ENCODE measurements at places on chromosomes 6 and 20.

DNA sequence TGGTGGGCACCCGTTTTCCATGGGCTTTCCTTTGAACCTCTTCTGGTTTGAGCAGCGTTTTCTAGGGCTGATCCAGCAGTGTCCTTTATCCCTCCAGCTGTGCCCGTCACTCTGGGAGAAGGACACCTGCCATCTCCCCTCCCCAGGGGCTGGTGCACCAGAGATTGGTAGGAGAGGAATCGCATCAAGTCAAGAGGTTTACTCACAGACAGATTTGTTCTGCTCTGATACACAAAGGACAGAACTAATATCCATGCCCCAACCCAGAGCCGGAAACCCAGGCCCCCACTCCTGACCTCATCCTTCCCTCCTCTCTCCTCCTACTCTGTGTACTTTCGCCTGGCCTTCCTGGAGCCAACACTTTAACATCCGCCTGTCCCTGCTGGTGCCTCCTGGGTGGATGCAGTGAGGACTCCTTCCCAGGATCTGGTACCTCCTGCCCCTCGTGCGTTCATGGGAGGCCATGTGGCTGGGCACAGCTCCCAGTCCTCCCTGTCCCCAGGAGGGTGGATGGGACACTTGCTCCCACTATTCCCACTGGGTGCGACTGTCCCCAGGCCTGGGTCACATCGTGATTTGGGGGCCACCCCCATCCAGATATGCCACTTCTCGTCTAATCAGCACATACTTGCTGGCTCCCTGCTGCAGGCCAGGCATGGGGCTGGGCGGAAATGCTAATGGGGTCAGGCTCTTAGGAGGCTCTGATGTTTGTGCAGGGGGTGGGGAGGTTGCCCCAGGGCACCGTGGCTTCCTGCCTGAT is 286.3 kb downstream of the CDH4 start:
- DNase-seq, result no peak

DNA sequence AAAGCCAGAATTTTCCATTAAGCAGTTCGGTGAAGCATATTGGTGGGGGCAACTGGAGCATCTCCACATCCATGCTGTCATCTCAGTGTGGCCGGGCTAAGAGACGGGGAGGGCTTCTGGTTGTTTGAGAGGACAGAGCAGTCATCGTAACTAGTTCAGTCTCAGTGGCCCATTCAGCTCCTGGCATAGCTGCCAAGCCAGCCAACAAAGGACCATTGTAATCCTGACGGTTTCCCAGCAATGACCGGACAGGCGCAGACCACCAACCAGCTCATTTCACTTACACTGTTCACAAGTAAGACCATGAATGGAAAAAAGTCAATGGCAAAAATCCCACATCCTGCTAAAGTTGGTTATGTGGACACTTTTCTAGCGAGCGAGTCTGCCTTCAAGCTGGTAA is 14.9 kb upstream of the HDDC2 start:
- DNase-seq, result no peak

GRCh38 chr6:127092466-127092865 is 26.0 kb upstream of the RSPO3 start:
- DNase-seq, result no peak

- DNase-seq, result no peak
These were observed 70.4 kb downstream of the ENPP1 start for GRCh38 chr6:131877999-131878789.

DNA sequence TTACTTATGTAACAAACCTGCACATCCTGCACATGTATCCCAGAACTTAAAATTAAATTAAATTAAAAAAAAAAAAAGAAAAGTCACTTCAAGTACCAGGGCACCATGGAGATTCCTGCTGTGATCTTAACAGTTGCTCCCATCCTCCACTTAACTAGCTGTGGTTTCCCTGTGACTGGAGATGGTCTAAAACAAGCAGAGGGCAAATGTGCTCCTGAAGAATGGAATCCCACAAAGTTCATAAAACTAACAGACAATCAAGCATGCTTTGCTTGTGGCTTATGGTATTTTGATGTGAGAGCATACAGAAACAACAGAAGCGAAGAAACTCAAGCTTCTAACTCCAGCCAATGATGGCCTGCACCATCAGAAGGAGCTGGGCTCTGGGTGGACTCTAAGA is 153.6 kb upstream of the KCNK16 start:
- no peak for DNase-seq

- DNase-seq, result no peak
These were observed 255.6 kb upstream of the PMEPA1 start for GRCh38 chr20:57965441-57965840.

DNA sequence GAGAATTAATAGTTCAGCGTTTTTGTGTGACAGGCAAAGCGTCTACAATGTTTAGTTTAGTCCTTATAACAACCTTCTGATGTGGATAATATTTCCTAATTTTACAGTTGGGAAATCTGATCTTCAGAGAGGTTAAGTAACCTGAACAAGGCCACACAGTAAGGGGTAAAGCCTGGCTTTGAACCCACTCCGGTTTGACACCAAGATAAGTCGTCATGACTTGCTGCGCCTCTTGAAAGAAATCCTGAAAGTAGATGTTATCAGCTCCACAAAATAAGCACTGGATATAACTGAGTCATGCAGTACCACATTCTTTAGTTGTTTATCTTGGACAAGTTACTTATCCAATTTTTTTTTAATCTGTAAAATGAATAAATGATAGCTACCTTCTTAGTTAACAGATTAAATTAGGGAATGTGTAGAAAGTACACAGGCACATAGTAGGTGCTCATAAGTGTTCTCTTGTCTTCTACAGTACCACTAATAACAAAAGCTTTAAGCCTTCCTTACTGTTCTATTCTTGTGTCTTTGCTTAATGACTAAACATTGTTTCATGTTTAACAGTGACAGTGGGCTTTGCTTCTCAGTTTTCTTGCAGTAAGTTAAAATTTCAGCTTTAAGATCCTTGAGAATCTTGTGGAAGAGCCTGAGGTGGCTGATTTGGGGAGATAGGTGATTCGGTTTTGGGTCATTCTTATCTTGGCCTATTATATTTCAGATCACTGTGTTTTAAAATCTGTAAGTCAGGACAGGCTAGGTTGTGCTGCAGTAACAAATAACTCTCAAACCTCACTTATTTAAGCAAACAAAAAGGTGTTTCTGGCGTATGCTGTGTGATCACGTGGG is 2.1 kb downstream of the HIVEP1 start:
- DNase-seq, result no peak

DNA sequence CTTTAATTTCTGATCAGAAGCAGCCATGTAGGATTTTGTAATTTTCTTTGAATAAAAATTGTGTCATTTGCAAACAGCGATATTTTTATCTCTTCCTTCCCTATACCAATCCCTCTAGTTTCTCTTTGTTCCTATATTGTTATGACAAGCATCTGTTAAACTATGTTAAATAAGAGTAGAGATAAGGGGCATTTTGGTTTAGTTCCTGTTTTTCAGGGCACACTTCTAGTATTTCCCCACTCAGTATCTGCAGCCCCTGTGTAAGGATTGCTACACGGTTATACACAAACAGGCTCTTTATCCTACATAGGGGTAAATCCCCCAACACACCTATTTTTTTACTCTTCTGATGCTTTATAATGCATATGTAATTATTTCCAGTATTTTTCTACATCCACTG is 42.1 kb downstream of the TRERF1 start:
- DNase-seq, result no peak

DNA sequence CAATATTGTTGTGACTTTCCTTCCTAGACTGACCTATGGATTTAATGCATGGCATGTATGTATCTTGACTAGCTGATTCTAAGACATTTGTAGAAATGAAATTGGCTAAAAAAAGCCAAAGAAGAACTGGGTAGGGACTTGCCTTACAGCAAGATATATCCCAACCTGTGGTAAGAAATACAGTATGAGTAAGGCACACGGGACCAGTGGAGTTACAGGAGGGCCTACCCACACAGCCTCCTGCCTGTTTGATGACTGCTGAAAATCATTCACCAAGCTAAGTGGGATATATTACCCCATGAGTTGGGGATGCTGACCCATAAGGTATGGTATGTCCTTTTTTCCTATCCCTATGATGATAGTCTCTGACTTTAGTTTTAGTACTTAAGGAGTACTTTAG is 112.2 kb downstream of the INSM1 start:
- no peak for DNase-seq

DNA sequence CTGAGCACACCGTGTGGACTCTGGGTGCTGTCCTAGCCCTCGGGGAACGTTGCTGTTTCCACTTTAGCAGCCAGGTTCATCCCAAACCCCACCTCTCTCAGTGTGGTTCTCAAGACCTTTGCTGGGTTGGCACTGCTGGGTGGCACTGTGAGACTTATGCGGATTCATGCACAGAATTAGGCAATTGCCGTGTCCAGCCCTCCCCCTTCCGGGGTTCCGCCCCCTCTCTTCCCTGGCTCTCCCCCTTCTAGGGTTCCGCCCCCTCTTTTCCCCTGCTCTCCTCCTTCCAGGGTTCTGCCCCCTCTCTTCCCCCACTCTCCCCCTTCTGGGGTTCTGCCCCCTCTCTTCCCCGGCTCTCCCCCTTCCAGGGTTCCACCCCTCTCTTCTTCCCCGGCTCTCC is 39.8 kb upstream of the SLCO4A1 start:
- no peak for DNase-seq

- DNase-seq, result no peak
These were observed 163.4 kb upstream of the AFDN start for GRCh38 chr6:167663316-167663715.

DNA sequence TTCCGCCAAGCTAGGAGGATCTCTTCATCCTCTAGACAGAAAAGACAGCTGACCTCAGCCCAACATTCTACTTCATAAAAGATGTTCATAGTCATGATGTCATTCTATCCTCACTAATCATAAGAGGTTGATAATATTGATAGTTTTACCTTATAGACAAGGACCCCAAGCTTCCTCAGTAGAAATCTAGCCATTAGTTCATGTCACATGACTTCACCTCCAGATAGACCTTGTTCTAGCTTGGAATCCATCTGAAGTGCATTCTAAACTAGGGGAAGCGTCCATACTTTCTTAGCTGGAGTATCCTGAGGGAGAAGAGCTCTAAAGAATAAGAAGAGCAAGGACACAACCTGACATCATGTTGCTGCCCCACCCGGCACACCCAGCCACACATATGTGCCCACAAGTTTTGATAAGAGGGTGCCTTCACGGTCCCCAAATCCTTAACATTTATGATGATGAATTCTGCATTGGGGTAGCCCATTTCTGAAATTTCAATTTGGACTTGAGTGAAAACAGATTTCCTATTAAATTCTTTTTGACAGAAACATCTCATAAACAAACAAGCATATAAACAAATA is 292.5 kb upstream of the STXBP5 start:
- no peak for DNase-seq

DNA sequence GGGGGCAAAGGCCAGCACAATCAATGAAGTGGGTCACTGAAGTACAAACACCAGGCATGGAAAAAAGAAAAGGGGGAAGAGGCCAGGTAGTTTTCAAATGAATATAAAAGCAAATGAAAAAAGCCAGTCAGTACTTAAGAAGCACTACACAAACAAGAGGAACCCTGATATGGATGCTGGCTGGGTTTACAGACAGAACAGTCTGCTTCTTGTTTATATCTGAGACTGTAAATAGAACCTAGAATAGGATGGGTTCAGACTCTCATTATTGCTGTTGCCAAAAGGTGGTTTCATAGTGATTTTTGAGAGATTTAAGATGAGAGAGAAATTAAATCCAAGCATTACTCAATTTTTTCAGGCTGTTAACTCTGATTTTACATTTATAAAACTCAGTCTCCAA is 24.1 kb downstream of the USP45 start:
- DNase-seq, result no peak

GRCh38 chr6:106025655-106026054 is 60.5 kb upstream of the PRDM1 start:
- no peak for DNase-seq

GRCh38 chr6:53544217-53544469 is 758 bp downstream of the GCLC start:
- no peak for DNase-seq

- DNase-seq, result no peak
These were observed 87.1 kb upstream of the SYNDIG1 start for GRCh38 chr20:24382331-24382730.

GRCh38 chr20:62597416-62598115 is 44.7 kb upstream of the SLCO4A1 start:
- DNase-seq, result no peak

GRCh38 chr20:55266361-55266760 is 739.0 kb downstream of the CBLN4 start:
- DNase-seq, result no peak

DNA sequence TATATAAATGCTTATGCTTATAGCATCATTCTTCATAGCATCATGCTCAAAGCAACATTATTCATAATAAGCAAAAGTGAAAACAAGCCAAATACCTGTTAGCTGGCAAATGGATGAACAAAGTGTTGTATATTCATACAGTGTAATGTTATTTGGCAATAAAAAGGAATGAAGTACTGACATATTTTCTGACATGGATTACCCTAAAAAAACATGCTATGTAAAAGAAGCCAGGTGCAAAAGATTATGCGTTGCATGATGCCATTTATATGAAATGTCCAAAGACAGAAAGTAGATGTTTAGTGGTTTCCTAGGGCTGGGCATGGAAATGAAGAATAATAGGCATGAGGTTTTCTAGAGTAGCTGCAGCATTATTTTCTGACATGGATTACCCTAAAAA is 77.1 kb downstream of the GFRA4 start:
- no peak for DNase-seq

DNA sequence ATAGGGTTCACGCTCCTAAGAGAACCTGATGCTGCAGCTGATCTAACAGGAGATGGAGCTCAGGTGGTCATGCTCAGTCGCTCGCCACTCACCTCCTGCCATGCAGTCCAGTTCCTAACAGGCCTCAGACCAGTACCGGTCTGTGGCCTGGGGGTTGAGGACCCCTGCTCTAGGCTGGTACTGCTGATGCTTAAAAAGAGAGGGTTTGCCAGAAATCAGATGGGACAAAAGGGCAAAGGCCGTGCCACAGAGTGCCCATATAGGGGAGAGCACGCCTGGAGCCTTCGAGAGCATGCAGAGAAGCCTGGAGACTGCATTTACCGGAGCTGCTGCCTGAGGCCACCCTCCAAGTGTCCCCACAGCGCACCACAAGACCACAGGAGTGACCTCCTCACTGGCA is 75.5 kb downstream of the PTPN1 start:
- no peak for DNase-seq

- DNase-seq, result no peak
These were observed 79.2 kb downstream of the NOL4L start for GRCh38 chr20:32505723-32506473.

- DNase-seq, result no peak
These were observed 3.2 kb downstream of the SNX21 start for GRCh38 chr20:45836841-45837240.

- no peak for DNase-seq
These were observed 163.0 kb downstream of the ARID1B start for GRCh38 chr6:156940221-156940620.

GRCh38 chr6:57116776-57117175 is 26.8 kb downstream of the ZNF451 start:
- no peak for DNase-seq
